ENCODE measurements at places on chromosomes 7 and 10.

DNA sequence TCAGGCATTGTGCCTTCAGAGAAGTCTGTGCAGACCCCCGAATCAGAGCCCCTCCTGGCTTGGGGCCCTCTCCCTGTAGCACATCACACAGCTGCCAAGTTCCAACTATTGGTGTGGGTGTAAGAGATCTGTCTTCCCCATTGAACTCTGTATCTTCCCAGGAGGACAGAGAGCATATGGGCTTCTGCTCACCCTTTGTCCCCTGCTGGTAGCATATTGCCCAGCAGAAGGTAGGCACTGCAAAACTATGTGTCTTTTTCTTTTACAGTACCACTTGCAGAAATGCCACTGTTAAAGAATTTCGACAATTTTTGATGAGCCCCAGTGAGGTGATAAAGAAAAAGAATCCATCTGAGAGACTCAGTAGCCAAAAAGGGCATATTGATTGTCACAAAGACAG is 59.6 kb downstream of the NPY start:
- DNase-seq = no peak

DNA sequence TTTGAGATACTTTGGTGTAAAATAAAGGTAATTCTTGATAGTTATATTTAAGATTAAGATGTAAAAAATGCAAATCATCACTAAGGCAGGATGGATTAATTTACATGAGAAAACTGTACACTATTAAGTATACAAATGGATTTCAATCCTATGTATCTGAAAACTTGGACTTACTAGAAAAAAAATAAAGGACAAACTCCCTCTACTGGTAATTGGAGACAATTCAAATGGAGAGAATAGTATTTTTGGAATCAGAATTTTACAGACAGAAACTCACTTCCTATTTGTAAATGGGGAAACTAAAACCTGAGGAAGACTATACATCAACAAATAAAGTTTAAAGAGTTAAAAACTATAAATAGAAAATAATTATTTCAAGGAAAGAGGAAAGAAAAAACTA is 62.6 kb downstream of the CUL2 start:
- peak; percentile 63 for DNase-seq

GRCh38 chr10:116626815-116627214 is 6.1 kb downstream of the PNLIPRP2 start:
- no peak for DNase-seq

- no peak for DNase-seq
These were observed 32.0 kb upstream of the KLF6 start for GRCh38 chr10:3816995-3817394.

- no peak for DNase-seq
These were observed 78.5 kb downstream of the ZMIZ1 start for GRCh38 chr10:79147306-79147705.

GRCh38 chr10:73867871-73868631 is 6.3 kb downstream of the CAMK2G start:
- no peak for DNase-seq

- DNase-seq = no peak
These were observed 48.8 kb upstream of the OPALIN start for GRCh38 chr10:96407560-96408069.

DNA sequence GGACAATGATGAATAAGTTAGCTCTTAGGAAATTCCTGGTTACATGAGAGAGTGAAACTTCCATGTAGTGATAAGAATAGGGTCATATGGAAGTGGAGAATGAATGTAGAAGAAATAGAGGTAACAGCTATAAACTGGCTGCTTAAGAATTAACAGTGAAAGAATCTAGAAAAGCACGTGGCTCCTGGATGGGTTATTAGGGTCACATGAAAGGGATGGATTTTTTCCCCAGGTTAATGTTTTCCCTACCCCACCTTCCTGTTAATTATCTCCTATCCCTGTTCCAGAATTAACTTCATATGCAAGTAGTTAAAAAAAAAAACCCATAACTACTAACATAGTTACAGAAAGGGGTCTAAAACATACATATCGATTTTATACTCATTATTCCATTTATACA is 58.0 kb downstream of the ANKIB1 start:
- DNase-seq = no peak

DNA sequence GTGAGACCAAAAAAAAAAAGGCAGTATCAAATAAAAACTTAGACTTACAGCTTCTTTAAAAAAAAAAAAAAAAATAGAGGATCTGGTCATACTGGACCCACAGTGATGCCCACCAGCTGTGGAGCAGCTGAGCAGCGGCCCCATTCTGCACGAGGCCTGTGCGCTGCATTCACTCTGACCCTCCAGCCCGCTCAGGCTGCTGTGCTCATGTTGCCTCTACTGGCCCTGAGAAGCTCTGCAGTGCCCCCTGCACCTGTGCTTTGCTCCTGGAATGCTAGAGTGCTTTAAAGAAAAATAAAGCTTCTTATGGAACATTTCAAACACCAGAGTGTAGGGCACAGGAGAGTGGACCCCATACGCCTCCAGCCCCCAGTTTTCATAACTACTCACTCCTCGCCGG is 33.2 kb downstream of the TMEM120A start:
- no peak for DNase-seq

GRCh38 chr7:7486362-7486761 is 49.3 kb downstream of the COL28A1 start:
- DNase-seq = no peak

DNA sequence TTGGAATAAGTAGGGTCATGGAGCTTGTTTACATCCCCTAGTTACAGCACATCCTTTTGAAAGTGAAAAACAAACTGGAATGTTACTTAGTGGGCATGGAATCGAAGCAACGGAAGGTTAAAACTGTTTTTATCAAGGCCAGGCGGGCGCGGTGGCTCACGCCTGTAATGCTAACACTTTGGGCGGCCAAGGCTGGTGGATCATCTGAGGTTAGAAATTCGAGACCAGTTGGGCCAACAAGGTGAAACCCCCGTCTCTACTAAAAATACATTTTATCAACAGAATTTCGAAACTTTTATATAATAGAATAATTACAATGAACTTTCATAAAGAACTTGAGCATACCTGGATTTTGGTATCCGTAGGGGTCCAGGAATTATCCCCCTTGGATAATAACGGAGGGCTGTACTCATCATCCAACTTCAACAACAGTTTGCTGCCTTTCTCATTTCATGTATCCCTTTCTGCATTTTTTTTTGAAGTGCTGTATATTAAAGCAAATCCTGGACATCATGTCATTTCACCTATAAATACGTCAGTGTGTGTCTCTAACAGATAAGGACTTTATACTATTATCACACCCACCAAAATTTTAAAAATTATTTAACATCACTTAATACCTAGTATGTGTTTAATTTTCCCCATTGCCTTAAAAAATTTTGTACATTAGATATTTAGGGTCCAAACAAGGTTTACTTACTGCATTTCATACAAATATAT is 1.3 kb upstream of the TMED4 start:
- DNase-seq = no peak

DNA sequence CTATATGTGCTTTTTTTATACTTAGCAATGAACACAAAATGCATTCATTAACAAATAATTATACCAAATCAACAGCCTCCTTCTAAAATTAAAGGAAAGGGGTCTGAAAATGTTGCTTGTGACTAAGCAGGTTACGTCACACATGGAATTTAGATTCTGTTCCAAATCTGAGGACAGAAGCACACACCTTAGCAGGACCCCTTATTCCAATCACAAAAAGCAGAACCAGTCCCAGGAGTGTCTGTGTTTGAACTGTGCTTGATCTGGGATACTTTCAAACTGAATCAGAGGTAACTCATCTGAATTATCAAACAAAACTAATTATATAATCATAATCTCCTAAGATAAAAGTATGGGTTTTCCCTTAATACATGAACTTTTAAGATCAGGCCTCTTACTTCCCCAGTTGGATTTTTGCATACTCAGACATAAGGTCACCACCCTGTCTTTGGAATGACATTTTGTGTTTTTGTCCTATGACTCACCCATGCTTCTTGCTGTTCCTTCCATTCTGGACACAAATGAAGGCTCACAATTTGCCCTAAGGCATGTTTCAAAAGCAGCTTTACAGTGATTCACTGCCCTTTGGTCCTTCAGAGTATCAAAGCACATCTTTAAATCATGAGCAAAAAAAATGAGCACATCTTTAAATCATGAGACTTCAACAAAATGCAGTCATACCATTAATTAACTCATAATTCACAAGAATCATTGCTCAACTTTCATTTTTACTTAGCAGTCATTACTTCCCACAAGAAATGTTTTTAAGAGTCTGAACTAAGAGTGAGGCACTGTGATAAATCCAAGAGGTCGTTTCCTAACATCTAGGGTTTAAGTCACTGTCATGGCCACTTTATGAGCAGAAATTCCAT is 35.5 kb downstream of the SEMA3C start:
- DNase-seq = peak; percentile 49

DNA sequence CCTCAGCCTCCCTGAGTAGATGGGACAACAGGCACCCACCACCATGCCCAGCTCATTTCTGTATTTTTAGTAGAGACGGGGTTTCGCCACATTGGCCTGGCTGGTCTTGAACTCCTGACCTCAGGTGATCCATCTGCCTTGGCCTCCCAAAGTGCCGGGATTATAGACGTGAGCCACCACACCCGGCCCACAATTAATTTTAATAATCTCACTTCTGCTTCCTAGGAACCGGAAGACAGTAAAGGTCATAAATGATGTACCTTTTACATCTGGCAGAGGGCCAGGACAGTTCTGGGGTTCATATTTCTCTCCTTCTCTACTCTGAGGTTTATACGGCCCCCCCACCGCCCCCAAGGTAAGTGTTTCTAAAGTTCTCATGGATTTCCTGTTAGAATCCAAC is 31.2 kb upstream of the AOAH start:
- no peak for DNase-seq

- peak; percentile 75 for DNase-seq
These were observed 296.5 kb upstream of the PITRM1 start for GRCh38 chr10:3468919-3469638.

DNA sequence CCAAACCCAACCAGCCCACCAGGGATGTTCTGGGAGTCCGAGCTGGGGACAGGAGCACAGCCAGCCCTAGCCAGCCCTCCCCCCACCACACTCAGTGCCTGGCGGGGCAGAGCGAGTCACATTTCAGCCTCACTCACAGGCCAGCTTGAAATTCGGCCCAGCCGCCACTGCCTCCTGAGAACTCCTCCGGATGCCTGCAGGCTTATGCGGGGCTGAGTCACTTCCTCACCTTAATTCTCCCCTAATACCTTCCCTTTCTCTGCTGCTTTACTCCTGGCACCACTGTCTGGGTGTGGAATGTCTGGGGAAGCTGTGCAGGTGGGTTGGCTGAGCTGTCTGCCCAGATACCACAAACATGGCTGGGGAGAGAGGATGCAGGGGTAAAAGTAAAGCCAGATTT is 22.6 kb upstream of the DLG5 start:
- DNase-seq = peak; percentile 18

GRCh38 chr10:80260295-80261243 is 28.9 kb downstream of the MAT1A start:
- peak; percentile 26 for DNase-seq

- DNase-seq = no peak
These were observed 6.5 kb upstream of the PRKAR2B start for GRCh38 chr7:107037717-107038603.

GRCh38 chr7:12814828-12815227 is 127.4 kb downstream of the ARL4A start:
- no peak for DNase-seq

GRCh38 chr10:98963608-98964007 is 272.0 kb downstream of the HPSE2 start:
- no peak for DNase-seq

DNA sequence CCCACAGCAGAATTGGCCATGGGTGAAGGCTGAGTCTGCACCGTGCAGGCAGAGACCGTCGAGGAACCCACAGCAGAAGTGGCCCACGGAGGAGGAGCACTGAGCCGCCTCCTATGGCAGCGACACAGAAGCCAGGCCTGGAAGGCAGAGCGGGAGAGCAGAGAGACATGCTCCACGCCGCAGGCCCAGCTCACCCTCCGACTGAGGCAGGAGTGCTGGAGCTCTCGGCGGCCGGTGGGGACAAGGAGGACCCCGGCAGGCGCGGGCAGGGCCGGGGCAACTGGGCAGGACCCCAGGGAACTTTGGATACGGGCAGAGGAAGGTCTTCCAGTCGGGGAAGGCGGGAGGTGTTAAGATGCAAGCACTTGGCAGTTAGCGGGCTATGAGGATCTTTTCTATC is 420.4 kb downstream of the DNAJB6 start:
- no peak for DNase-seq

DNA sequence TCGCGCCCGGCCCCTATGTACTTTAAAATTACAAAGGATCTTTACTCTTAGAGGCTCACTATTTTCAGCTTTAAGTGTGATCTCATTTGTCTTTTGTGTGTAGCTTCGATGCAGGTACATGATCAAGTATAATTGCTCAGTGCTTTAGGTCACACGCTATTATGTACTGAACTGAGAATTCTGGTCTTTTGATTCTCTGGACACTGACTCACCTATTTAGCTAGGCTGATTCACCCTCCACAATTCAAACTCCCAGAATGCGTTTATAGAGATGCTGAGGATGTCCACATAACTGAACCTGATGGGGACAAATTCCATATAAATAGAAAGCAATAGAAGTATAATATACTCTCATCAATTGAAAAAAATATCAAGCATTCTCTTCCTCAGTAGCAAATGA is 57.8 kb downstream of the PRKCQ start:
- no peak for DNase-seq

GRCh38 chr7:48088559-48089045 is 463 bp upstream of the UPP1 start:
- no peak for DNase-seq

- no peak for DNase-seq
These were observed 129.7 kb downstream of the SEMA3E start for GRCh38 chr7:83519240-83519639.

GRCh38 chr10:49756641-49757040 is 5.5 kb downstream of the OGDHL start:
- DNase-seq = no peak

GRCh38 chr10:62669341-62669740 is 135.2 kb upstream of the ADO start:
- no peak for DNase-seq

- no peak for DNase-seq
These were observed 13.6 kb downstream of the CSTF2T start for GRCh38 chr10:51685768-51686167.

DNA sequence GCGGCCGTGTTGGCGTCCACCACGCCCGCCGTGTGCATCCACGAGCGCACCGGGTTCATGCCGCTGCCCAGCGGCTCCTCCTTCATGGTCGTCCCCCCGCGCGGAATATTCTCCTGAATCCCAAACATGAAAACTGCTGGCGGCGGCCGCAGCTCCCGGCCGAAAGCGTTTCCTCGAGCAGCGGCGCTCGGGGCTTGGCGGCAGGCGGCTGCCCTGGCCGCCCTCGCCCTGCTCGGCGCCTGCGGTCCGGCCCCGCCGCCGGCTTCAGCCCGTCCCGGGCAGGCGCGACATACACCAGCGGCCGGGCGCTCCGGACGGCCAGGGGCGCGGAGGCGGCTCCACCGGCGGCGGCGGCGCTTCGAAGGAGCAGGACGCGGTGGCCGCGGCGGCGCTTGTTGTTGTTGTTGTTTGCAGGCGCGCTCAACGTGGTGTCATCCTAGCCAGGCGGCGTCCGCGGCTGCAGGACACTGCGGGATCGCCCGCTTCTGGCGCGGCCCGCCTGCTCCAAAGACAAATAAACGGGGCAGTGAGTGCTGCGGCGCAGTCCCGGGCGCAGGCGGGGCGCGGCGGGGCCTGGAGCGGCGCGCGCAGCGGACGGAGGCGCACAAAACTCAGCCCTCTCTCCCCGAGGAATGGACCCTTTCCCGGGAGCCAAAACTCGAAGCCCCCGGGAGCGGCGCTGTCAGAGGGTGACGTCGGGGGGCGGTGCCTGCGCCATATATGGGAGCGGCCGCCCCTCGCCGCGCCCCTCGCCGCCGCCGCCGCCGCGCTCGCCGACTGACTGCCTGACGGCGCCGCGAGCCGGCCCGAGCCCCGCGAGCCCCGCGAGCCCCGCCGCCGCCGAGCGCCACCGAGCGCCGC is at the start of gene EBF3:
Gene EBF3, minus strand, starts transcription at position 634 of the 861 bp plus-strand sequence. Its CDS starts 506 bp downstream, at position 128.
- DNase-seq = peak; percentile 48

GRCh38 chr7:8433477-8434289 is at the start of gene NXPH1:
TSS of gene NXPH1 (plus strand) at chr7:8433609.
- peak; percentile 6 for DNase-seq

Data from endothelial cell of umbilical vein (primary cell).